ENCODE measurements at places on chromosomes 1 and 21.

DNA sequence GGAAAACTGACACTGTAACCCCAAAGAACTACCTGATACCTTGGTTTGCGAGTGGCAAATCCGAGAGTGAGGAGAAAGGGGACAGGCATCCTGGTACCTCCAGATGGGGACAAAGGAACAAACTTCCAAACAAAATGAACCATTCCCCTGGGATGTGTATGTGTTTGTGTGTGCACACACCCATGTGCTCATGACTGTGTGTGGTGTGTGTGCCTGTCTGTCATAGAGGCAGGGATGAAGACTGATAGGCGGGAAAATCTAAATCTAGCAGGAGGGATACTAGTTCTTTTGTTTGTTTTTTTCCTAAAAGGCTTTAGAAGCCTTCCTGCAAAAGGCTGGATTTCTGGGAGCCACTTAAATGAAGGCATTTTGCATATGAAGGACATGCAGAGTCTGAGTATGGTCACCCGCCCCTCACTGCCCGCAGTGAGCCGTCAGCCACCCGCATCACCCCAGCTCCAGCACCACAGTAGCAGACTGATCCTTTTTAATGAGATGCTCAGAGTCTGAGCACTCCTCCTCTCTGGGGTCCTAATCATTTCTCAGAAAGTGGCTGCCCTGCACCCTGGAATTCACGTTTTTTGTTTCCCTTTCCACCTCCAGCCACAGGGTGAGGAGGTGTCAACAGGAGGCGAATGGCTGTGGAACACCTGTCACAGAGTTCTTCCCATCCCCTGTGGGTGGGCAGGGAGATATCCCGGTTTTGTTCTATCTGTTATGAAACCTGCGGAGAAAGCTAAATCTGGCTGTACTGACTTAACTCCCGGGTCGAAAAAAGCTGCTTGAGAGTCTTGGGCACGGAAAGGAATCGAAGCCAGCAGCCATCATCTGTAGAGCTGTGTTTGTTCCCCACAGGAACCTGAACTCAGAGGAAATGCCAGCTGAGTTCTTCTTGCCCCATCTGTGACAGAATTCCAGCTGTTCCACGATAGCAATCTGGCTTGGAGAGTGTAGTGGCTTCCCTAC lies 34.9 kb downstream of the UTP25 start:
- DNase-seq: no peak

DNA sequence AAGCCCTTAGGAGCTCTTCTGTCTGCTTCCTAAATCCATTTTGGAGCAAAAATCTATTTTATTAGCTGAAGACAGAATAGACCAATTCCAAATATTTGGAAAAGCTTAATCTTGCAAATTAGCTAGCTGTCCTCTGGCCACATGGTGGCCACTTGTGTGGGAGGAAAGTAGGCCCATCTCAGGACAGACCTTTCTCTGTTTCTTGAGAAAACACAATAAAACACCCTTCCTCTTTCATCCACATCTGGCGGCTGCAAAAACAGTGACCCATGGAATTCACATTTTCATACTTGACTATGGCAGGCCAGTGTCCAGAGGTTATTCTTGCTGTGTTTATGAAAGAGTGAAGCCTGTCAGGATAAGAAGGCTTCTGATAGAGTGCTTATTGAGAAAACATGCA lies 275.6 kb downstream of the PLPP3 start:
- DNase-seq: no peak

- DNase-seq: no peak
These were observed 35.1 kb downstream of the SLC44A3 start for GRCh38 chr1:94855307-94855700.

- DNase-seq: no peak
These were observed 711 bp downstream of the TRNP1 start for GRCh38 chr1:26994020-26994786.

DNA sequence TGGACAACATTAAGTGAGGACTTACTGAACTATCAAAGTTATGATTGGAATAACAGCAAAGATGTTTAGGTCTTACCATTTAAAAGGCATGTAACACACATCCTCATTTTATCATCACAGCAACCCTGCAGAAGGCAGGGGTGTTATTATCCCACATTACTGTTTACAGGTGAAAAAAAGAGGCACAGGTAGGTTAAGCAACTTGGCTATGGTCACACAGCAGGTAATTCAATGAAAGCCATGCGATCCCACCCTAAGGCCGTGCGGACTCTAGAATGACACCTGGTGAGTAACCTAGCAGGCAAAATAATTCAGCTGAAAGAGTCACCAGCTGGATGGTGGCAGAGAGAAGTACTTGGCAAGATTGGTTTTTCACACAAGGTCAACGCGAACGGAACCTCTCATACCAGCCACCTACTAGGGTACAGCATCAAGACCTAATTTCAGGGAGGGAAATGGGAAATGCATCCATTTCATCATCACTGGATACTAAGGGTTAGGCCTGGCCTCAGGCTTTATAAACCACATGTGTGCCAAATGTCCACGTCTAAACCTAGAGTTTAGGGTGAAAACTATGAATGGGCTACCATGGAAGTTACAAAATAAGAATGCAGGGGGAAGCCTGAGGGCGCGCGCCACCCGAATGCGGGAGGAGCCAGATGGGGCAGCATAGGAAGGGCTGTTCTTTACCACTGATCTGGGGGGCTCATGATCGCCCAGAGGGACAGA lies 85.3 kb downstream of the SLC66A1 start:
- DNase-seq: no peak

DNA sequence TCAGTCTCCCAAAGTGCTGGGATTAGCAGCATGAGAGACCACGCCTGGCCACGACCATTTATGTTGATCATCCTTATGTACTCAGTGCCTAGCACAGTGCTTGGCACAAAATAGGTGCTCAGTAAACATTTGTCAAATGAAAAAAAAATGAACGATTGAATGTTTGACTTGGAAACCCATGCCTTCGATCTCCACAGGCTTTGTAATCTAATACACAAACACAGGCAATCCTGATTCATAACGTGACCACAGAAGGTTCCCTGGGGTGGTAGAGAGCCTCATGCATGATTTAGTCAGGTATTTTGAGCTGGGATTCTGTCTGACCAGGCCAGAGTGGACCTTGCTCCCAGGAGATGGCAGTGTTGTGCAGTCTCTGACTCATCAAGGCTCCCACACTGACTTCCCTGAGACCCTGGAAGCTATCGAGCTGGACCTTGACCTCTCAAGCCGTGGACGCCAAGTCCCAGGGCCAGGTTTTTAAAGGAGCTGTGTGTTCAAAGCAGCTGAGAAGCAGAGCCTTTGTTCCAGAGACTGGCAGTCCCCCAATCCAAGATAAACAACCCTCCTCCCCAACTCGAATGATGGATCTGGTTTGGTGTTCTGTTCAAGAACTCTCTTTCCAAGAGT lies 81.1 kb downstream of the PGM1 start:
- peak; percentile 92 for DNase-seq

GRCh38 chr1:118254001-118254400 lies 69.0 kb upstream of the SPAG17 start:
- DNase-seq: no peak

DNA sequence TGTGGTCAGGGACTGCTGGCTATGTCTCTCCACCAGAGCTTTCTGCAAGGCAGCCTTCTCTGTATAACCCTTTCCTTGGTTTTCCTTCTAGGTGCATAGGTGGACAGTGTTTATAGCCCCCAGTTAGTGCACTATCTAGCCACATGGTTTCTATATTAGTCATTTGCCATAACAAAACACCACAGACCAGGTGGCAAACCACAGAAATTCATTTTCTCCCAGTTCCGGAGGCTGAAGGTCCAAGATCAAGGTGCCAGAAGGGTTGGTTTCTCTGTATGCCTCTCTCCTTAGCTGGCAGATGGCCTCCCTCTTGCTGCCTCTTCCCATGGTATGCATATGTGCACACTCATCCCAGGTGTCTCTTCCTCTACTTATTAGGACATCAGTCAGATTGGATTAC lies 106.4 kb downstream of the KAZN start:
- DNase-seq: no peak

DNA sequence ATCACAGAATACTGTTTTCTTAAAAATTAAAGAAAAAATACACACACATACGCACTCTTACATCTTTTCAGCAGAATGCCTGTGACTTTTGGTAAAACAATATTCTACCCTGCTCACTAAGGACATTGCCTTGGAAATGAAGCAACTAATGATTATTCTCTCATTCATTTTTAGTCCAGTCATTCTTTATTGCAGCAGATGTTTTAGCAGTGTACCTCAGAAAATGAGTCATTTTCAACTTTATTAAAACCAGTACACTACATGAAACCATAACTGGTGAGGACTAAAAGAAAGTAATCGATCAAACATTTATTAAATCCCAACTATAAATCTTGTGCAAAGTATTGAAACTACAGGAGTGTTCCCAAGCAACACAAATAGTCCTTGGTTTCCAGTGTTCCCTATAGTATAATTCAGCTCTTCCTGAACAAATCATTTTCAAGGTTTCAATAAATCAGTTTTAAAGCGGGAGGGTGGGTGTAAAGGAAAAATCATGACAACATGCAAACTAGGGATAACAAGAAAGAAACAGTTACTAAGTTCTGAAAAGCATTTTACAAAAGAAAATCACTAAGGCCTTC lies 114.2 kb downstream of the ADGRL4 start:
- DNase-seq: no peak

GRCh38 chr1:24043345-24044032 lies 63.4 kb upstream of the SRSF10 start:
- no peak for DNase-seq

DNA sequence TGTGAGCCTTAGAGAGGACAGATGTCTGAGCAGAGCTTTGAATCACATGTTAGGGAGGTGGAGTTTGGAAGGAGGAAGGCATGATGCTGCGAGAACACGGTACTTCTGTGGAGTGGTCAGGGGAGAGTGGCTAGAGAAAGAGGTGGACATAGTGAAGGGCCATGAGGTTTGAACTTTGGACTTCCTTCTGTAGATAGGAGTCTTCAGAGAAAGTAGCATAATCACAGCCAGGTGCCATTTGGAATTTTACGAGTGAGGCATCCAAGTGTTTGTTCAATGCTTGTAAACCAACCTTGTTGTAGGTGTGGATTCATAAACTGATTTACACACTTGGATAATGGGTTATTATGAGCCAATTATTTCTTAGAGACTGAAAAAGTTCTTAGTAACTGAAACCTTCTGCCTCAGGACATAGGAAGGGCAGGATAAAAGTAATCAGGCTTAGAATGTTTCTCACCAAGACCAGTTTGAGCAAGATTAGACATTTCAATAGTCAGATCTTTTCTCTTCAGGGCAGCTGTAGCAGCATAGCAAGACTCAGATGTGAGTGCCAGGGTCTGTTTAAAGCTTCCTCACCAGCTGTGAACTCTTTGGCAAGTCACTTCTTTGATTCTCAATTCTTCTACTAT lies 83.5 kb upstream of the HMCN1 start:
- no peak for DNase-seq

- DNase-seq: no peak
These were observed 1768.7 kb downstream of the BRINP3 start for GRCh38 chr1:188708795-188709535.

- no peak for DNase-seq
These were observed 46.6 kb downstream of the LPAR3 start for GRCh38 chr1:84846387-84846786.

GRCh38 chr1:33181921-33182341 lies at the start of gene TRIM62:
Gene TRIM62 (minus strand): TSS chr1:33182043. CDS start chr1:33181432, 611 bp downstream.
- peak; percentile 87 for DNase-seq

DNA sequence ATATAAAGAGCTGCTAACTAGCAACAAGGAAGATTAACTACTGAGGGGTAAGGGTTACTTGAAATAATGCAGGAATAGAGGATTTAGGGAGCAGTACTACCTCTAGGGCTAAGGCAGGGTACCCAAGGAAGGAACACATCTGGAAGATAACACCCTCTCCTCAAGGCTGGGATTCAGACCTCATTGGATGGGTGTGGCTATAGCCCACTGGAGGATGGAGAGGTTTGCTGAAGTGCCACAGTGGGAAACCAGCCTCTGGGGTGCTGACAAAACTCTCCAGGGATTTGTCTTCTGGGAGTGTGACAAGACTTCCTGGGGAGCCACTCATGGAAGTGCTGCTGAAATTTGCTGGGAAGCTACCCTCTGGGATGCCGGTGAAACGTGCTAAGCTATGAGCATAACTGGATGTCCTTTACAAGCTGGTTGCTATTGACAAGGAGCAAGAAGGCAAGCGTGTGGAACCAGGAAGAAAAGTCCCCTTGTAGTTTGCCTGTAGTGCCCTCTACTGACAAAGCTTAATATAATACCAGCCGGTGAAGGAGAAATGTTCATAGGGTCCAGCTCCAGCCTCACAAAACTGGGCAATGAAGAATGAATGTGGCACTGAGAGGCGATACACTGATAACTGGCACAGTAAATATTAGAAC lies 122.8 kb upstream of the USP24 start:
- DNase-seq: no peak

DNA sequence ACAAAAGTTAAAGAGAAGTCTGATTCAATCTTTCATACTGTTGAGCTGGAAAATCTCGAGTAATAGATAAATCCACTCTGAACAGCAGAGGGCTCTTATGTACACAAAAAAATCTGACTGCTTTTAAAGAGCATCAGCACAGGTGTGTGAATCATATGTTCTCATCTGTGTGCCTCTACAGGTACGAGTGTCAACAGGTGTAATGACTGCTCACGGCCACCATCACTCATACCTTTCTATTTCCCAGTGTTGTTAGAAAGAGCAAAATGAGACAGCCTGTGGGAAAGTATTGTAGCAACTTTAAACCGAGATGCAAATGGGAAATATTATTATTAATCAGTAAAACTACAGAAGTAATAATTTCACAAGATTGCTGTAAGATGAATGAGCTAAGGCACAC lies 49.0 kb upstream of the SCAF4 start:
- DNase-seq: no peak

- no peak for DNase-seq
These were observed 80.0 kb downstream of the ADGRL2 start for GRCh38 chr1:81880781-81881180.

DNA sequence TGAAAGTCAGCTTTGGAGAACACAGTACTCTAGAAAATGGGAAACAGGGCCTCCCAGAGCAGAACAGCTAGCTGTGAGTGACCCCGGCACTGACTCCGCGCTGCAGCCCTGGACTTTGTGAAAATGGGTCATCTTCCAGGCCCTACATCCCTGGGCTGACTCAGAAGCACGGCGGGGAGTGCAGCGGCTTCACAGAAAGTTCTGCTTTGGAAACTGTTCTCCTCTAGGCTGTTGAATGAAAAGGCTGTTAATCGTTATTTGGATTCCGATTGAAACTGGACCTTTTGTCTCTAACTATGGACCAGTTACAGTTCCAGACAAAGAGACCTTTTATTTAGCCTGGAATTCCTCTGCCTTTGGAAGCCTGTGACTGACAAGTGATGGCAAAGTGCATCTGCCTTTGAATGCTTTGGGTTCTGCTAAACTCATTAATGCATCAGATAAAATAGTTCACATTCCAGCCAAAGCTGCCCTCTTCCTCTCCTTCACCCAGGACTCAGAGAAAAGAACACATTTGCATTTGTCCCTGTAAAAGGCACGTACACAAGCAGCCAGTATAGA lies 144.9 kb upstream of the HOOK1 start:
- DNase-seq: peak; percentile 40

GRCh38 chr1:7582460-7582972 lies 188.6 kb upstream of the VAMP3 start:
- no peak for DNase-seq

DNA sequence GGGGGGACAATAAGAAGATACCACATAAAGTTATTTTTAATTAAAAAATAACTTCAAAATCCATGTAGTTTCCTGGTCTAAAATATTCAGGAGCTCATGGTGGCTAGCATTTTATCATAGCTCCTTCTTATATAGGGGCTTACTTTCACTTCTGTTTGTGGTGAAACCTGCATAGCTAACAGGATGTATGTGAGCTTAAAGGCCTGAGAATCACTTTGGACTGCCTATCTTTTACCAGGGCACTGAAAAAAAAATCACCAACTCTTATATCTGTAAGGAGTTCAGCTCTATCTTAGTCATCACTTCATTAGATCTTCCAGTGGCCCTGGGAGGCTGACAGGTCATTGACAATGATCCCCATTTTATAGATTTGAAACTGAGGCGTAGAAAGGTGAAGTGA lies 21.3 kb downstream of the UROD start:
- no peak for DNase-seq
